Amygdala (tissue), 56 donors: ENCODE measurements at places on chromosomes 6 and 20.

DNA sequence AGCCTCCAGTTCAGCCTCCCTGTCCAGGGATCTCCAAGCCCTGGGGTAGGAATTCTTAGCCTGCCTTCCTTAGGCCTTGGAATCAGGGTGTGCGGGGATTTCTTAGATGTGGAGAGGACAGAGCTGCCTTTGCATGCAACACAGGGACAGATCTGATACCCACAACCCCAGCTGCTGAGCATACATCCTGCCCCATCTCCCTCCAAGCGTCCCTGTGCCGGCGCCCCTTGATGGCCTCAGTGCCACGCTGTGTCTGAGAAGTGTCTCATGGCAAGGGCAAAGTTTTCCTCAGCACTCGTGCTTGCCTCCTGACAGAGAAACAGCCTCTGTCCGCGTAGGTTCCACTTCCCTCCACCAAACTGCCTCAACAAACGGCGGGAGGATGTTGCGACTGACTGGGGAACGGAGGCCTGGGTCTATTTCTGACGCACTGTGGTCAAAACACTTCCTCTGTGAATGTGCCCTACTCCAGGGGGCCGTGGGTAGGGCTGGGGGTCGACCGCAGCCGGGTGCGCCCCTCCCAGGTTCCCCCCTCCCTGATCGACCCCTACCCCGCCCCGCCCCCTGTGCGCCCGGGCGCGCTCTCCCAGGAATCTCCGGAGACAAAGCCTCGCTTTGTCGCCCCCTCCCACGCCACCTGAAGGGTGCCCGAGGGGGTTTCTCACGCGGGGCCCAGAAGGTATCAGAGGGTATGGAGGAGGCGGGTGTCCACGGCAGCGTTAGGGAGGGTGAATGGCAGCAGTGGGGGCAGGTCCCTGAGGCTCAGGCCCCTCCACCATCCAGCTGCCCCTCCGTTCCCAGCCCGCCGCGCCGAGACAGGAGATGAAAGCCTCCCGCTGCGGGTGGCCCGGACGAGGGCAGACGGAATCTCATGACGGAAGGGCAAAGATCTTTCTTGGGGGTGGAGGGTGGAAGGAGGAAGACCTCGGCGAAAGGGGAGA, 806 bp downstream of the MICAL1 start:
- no peak for DNase-seq

- DNase-seq, result no peak
Observed at GRCh38 chr20:54980103-54980960, 504.9 kb downstream of the DOK5 start.

DNA sequence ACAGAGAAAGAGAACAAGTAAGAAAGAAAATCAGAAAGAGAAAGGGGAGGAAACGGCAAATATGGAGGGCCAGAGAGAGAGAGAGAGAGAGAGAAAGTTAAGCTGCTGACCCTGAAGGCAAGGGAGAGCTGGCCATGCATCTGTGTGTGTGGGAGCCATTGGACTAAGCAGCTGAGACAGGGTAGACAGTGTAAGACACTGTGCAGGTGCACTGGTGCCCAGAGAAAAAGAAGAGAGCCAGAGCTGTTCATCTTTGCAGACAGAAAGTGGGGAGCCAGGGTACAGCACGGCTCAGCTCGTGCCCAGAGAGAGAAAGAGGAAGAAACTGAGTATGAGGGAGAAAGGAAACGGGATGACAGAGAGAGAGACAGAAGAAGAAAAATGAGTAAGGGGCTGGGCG, 24.2 kb upstream of the ZNF318 start:
- DNase-seq, result no peak

DNA sequence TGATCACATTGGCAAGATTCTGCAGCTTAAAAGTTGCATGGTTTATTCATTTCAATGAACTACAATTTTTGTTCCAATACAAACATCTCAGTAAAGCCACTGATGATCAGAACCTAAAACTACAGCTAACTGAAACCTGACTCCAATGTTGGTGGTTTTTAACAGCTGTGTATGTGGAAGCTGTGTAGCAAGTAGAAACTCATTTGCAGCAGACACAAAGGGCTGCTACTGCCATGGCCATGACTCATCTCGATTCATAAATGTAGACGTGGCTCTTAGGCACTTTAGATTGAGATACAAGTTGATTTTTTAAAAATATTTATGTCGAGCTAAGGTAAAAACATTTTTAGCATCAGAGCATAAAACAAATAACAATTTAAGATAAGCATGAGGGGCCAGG, 19.5 kb upstream of the MAP3K4 start:
- no peak for DNase-seq

DNA sequence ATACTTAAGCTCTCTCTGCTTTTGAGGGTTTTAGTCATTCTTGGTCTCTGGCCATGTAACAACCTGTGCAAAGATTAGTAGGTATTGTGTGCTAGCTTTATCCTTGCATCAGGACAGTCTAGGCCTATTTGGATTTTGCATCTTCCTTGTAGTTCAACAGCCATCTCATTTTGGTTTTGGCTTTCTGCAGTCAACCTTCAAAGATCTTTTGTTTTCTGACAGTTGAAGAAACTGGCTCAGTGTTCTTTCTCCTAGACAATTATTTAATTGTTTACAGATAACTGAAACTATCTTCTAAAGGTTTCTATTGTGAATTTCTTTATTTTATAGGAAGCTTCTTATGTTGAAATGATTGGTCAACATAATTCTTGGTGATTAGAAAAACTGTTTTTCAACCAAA, 307.5 kb downstream of the CDKAL1 start:
- DNase-seq, result no peak

GRCh38 chr6:157046776-157047175, 269.6 kb downstream of the ARID1B start:
- DNase-seq, result no peak

DNA sequence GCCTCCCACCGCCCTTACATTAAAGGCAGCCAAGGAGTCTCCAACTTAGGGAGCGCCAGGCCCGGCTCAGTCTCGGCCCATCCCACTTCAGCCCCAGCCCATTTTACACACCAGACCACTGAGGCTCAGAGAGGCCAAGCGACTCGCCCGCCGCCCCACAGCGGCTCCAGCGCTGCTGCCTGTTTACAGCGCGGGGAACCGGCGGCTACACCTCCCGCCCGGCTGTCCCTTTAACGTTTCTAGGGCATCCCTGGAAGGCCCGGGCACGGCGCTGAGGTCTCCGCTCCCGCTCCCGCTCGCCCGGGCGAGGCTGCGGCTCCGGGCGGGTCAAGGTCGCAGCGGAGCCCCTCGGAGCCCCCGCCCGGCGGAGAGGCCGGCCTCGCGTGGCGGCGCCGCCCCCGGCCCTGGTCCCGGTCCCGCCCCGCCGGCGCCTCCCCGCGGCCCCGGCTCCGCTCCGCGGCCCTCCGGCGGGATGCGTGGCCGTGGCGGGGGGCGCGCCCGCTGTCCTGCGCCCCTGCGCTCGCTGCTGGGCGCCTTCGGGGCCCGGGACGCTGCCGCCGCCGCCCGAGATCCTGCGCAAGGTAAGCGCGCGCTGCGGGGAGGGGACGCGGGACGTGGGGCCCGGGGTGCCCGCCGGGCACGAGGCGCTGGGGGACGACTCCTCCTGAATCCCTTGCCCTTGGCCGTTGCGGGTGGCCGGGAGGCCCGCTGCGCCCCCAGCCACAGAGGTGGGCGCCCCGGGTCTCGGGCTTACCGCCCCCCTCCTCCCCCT, 27.1 kb upstream of the PHACTR3 start:
- no peak for DNase-seq

- DNase-seq, result no peak
Observed at GRCh38 chr6:91713911-91714310, 1127.0 kb upstream of the MAP3K7 start.

- DNase-seq, result no peak
Observed at GRCh38 chr20:40807821-40808170, 118.8 kb upstream of the MAFB start.

DNA sequence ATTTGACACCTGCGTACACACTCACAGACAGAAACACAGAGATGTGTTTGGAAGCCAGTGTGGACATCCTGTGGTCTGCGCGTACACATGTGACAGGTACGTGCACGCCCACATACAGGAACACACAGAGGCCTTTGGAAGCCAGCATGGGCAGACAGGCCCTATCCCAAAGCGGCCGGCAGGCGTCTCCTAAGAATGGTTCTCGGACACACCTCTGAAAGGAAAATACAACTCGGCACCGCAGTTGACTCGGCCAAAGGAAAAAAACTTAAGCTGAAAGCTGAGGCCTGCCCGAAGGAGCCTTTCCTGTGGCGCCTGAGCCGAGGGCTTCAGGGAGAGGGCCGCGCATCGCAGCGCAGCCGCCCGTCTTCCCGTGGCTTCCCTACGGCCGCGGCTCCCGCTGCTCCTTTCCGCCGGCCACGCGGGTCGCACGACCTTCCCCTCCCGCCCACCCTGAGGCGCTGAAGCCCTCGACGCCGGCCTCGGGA, 1.4 kb upstream of the CEP43 start:
- DNase-seq, result peak; percentile 21

- peak; percentile 13 for DNase-seq
Observed at GRCh38 chr6:31396422-31397152, 6.8 kb upstream of the MICA start.

DNA sequence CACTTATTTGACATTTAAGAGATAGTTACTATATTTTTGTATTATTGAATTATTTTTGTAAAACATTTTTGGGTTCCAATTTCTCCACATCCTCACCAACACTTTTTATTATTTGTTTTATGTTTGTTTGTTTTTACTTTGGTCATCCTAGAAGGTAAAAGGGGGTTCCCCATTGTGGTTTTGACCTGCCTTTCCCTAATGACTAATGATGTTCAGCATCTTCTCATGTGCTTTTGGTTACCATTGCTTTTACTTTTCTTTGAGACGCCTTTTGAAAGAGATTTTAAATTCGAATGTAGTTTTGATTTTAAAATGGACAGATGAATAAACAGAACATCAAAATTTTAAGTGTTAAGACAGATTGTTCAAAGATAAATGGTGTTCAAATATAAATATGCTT, 46.9 kb downstream of the AK9 start:
- DNase-seq, result no peak

GRCh38 chr6:121823437-121823851, 388.0 kb downstream of the GJA1 start:
- DNase-seq, result no peak

DNA sequence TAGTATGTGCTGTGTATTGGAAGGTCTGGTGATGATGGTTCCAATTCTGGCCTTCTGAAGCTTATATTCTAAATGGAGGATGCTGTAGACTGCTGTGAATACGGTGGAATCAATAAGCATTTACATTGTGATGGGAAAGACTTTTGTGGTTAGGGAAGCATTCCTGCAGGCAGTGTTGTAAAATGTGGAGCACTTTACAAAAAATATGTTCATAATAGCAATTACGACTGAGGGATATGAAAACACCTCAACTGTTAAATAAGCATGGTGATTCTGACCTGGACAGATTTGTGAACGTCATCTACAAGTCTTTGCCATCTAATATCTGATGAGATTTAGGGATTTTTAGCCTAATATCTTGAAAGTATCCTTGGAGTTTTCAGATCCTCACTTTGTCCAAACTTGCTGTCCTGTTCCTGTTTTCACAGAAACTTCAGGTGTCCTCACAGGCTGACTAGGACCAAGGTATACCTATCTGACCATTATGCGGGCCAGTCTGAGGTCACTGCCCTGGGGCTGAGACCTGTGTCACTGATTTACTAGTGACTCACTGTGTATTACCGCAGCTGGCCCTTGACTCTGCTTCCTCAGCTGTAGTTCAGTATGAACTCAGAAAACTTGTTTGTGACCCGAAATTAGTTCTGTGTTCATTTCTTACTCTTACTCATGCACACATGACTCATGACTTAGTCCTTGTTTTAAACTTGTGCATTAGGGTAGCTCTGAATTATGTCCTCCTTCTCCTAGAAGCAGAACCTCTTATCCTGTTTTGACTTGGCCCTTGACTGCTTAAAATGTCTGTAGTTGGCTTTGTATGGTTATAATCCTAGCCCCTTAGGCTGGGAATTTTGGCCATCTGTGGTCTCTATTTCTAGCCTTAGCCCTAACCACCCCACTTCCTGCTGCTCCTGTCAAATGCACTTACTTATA, 343.0 kb downstream of the CDKAL1 start:
- DNase-seq, result no peak

- no peak for DNase-seq
Observed at GRCh38 chr20:49668181-49668877, 45.3 kb downstream of the B4GALT5 start.

GRCh38 chr6:13011612-13012146, 295.1 kb downstream of the PHACTR1 start:
- no peak for DNase-seq

DNA sequence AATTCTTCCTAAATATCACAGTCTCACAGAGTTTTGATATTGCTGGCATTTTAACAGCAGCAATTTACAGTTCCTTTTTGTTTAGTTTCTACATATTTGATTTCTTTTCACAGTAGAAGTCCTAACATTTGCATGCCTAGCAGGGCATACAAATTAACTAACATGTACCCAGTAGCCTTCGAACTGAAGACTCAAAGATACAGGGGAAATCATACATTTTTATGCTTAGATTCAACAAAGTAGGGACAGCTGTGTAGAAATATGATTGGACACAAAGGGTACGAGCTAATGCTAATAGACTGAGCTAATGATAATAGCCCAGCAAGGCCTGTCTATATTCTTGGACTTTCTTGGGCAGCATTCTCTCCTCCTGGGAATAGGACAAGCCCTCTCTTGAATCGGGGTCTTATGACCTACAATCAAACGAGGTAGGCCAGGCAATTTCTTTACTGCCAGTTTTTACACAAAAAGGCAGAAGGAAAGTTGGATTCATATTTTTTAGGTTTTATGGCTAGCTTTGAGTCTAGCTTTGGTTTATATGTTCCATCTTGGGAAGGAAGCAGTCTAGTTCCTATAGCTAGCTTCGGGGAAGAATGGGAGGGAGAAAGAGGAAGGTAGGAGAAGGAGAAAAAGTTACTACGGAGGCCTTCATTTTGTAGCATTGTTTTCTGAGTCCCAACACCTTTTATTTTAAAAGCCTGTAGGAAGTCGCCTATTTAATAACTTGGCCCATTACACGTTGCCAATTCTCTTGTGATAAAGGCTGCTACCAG, 115.8 kb downstream of the HFE start:
- DNase-seq, result no peak

DNA sequence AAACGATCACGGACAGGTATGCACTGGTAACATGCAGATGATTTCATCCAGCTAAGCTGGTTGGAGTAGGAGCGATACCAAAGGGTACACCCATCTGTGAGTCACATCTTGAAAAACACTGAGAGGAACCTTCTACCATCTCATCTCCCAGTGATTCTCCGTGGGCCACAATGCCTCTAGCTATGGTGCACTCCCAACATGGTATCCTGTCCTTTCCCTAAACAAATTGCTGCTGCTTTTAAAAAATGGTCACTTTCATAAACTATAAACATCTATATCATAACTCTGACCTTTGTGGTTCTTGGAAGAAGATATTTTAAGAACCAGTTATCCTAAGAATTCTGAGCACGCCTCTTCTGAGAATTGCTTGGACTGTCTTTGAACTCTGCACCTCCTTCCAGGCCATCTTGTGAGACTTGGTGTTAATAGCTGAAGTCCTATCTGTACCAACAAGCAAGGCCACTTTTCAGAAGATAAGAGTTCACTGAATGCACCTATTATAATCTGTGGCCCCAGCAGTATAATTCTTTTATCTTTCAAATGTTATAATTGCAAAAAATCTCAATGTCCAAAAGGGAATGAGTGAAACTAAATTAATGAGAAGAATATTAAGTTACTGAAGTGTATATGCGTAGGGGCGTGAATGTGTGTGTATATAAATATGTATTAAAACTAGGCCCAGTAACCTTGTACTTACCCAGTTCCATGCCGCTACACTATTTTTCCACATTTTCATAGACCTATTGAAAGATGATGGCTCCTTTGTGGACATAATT, 70.5 kb upstream of the TPD52L1 start:
- DNase-seq, result no peak
